IPS DF 19.7 (cell line): ENCODE measurements at places on chromosomes 16 and 17.

GRCh38 chr17:28127196-28127595 lies 84.7 kb downstream of the NLK start:
- no peak for DNase-seq

DNA sequence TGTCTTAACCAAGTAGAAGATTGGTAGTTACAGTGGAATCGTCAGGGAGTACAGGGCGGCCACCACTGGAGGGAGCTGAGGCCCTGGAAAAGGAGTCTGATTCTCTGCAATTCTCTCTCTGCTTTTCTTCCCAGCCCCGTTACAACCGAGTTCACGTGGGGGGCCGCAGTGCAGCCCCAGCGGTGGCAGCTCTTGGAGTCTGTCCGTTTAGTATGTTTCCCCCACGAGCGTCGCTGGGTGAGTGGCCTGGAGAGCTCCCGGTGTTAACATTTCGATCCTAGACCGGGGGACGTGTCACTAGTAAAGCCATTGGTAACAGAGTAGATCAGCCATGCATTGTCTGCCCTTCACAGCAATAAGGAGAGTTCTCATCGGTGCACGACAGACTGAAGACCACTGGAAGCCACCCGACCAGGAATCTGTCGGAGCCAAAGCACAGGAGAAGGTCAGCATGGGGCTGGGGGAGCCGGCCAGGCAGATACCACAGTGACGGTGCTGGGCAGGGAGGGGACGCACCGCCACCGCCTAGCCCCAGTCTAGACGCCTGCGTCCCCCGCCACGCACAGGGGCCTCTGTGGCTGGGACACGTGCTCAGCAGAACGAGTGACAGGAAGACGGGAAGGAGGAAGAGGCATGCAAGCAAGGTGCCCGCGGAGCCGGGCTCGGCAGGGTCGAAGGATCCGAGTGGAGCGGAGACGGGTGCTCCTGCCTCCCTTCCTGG lies 15.7 kb downstream of the SLC16A3 start:
- no peak for DNase-seq

DNA sequence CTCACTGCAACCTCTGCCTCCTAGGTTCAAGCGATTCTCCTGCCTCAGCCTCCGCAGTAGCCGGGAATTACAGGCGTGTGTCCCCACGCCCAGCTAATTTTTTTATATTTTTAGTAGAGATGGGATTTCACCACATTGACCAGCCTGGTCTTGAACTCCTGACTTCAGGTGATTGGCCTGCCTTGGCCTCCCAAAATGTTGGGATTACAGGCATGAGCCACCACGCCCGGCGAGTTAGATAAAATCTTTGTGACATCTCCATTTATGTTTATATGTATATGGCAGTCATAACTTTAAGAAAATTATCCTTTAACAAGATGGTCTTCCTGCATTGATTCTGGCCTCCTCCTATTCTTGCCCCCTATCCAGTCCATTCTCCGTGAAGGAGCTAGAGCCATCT lies 24.0 kb downstream of the CCDC42 start:
- no peak for DNase-seq

DNA sequence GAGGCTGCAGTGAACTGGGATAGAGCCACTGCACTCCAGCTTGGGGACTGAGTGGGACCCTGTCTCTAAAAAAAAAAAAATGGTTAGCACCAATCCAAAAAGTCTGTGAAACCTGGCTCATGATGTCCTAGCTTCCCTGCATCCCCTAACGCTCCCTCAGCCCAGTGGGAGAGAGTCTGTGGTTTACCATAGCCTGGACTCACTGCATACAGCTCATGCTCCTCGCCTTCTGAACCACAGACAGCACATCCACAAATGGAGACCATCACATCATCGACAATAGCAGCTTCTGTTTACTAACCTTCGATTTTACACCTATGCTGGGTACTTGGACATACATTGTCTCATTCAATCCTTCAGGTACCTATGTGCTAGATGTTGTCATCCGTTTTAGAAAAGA lies 43.6 kb downstream of the NLRC5 start:
- DNase-seq = no peak

DNA sequence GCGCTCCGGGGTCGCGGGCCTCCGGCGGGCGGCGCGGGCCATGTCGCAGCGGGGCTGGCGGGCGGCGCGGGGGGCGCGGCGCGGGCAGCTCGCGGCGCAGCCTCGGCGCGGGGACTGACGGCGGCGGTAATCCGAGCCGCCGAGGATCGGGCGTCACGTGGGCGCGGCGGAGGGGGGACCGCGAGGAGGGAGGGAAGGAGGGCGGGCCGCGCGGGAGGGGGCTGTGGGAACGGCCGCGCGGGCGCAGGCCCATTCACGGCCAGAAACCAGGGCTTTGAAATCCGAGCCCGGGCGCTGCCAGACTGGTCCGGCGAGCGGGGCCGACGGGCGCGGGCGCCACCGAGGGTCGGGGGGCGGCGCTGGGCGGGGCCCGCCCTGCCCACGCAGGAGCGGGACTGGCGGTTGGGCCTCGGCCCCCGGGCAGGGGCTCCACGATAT lies at the start of gene MTSS2:
MTSS2 (minus strand) TSS at position 116 of the 438 bp plus-strand sequence. CDS start 262 bp downstream, outside the sequence.
- DNase-seq = no peak

DNA sequence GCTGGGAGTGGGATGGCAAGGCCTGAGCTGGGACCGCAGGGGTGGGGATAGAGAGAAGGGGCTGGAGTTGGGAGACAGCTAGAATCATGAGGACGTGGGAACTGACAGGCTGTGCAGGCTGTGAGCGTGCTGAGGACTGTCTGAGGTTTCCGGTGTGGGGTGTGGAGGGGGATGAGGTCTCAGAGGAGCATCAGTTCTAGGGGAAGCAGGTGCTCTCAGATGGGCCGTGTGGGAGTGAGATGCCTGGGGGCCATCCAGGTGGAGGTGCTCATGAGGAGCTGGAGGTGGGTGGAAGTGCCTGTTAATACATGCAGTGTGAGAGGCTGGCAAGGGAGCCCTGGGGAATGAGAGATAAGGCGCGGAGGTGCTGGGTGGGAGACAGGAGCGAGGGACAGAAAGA lies 27.2 kb downstream of the HASPIN start:
- DNase-seq = no peak
